Fibroblast of mammary gland (primary cell): ENCODE measurements at places on chromosomes 4 and X.

- DNase-seq = peak; percentile 94
These were observed 152.3 kb downstream of the WDFY3 start for GRCh38 chr4:84814094-84814750.

DNA sequence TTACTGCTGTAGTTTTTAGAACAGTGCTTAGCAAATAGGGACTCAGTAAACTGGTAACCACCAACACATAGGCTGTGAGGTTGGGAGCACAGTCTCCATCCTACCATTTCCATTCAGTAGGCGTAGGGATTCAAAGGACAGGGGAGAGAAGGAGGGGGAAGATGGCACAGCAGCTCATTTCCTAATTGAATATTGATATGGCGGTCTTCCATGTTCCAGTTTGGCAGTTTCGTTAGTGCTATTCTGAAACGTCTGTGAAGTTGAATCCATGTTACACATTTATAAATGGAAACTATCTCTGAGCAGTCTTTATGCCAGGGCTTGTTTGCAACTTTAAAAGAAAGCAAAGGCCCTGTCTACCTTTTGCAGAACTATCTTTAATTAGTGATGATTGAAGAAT is 105.5 kb downstream of the PARM1 start:
- no peak for DNase-seq

- no peak for DNase-seq
These were observed 77.4 kb downstream of the ANKRD17 start for GRCh38 chr4:73181231-73181630.

GRCh38 chrX:139647597-139647996 is 60.4 kb downstream of the MCF2 start:
- no peak for DNase-seq

- no peak for DNase-seq
These were observed 69.9 kb upstream of the NRK start for GRCh38 chrX:105752338-105752956.

GRCh38 chr4:143133977-143134376 is 50.7 kb upstream of the USP38 start:
- DNase-seq = no peak

DNA sequence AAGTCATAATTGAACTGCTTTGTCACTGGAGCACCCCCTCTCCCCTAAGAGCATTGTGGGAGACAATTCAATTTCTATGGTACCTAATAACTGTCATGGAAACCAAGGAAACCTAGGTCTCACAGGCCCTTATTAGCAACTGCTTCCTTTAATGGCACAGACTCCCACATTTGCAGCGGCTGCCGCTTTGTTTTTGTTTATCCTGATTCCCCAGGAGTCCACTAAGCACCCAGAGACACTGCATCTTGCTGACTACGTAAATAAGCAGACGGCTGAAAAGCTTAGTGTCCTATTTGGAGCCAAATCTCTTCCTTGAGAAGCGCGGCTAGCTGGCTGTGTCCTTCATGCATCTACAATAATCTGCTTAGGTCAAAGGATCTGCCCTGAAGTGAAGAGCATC is 494.4 kb downstream of the TMA16 start:
- no peak for DNase-seq

DNA sequence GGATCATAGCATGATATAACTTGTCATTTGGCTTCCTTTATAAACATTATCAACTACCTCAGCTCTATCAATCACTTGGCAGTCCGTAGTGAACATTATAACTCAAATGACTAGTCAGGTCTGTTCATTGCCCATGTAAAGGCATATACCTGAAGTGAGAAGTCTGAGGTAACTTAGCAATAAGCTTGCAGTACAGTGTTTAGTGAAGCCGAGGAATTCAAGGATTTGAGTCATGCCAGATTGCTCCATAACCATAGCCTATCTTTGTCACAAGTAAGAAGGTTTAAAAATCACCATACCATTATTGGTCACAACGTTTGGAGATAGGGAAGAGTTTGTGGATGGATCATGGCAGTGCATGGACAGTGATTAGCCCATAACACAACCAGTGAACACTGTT is 41.6 kb downstream of the AR start:
- peak; percentile 40 for DNase-seq
